Stimulated activated CD4-positive, alpha-beta T cell treated with anti-CD3 and anti-CD28 coated beads, Interleukin-1b, Interleukin-23, amount 100 ng/mL, for 24 hours (primary cell): ENCODE measurements at places on chromosomes 2 and 18.
A peak's percentile ranks its signal among the peaks of the same experiment; 100 is the strongest.

- no peak for DNase-seq
These were observed 10.0 kb downstream of the RNF144A start for GRCh38 chr2:6927186-6927585.

GRCh38 chr18:35672897-35673296 is 91.4 kb downstream of the GALNT1 start:
- DNase-seq: no peak

GRCh38 chr2:38265461-38265860 is 111.6 kb downstream of the ATL2 start:
- no peak for DNase-seq

GRCh38 chr18:68447286-68447685 is 267.6 kb downstream of the TMX3 start:
- no peak for DNase-seq

GRCh38 chr2:240902615-240903041 is 3.5 kb upstream of the CROCC2 start:
- no peak for DNase-seq

DNA sequence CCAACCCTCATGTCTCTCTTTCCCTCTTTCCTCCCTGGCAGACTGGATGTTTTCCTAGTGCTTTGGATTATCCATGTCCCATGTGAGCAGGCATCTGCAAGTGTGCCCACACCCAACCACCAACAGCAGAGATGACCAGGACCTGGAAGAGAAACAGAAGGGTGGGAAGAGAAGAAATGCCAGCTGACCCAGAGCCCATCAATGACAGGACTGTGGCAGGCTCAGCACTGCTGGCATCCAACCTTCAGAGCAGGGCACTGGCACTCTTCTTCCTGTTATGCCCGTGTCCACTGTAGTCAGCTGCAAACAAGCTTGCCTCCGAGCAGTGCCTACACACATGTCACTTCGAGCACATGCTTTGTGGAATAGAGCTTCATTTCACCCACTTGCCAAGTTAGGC is 121.1 kb downstream of the TANC1 start:
- no peak for DNase-seq

- DNase-seq: no peak
These were observed 9.1 kb downstream of the TANK start for GRCh38 chr2:161169335-161169734.

GRCh38 chr2:179096090-179096489 is 46.2 kb upstream of the CCDC141 start:
- no peak for DNase-seq

DNA sequence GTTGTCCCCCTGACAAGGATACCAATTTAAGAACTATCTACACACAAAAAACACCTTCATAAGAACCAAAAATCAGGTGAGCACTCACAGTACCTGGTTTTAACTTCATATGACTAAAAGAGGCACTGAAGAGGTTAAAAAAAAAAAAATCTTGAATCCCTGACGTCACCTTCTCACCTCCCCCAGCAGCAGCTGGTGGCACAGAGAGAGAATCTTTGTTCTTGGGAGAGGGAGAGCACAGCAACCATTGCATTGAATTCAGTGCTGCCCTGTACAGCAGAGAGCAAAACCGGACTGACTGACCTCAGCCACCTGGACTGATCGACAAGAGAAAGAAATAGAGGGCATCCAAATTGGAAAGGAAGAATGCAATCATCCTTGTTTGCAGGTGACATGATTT is 566.0 kb downstream of the TMX3 start:
- DNase-seq: no peak

- no peak for DNase-seq
These were observed 3.8 kb upstream of the ROCK2 start for GRCh38 chr2:11348209-11348749.

GRCh38 chr18:79374408-79375171 is 21.1 kb upstream of the NFATC1 start:
- no peak for DNase-seq

- no peak for DNase-seq
These were observed 43.4 kb downstream of the FEZ2 start for GRCh38 chr2:36554531-36554930.

- no peak for DNase-seq
These were observed 5.8 kb upstream of the SEMA4C start for GRCh38 chr2:96875498-96876268.

DNA sequence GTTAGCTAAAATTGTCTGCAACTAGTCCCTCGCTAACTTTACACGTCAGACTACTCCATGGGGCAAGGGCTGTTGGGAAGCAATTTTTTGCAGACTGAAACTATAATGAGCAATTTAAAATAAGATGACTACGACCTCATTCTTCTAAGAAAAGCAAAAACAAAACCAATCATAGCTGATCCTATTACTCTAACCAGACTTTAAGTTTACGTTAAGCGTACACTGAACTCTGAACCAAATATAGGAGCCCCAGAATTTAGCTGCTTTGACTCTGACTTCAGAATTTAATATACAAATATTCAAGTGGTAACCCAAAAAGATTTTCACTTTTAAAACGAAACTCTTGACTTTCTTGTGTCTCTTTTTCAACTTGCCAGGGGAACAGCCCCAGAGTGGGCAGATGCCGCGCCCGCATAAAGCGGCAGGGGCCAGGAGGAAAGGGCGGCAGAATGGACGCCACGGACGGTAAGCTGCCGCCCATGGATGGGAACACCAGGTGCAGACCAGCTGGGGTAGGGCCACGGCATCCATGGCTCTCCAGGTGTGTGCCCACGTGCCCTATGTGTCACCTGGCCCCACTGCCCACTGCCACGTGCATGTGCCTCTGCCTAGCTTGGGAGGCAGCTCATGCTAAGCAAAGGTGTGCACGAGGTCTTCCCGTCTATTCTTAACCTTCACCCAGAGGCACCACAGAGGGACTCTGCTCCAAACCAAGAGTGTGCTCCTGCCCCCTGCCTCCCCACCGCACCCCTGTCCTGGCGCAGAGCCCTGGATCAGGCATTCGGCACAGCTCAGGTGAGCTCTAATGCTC is 217.6 kb downstream of the HDAC4 start:
- no peak for DNase-seq

DNA sequence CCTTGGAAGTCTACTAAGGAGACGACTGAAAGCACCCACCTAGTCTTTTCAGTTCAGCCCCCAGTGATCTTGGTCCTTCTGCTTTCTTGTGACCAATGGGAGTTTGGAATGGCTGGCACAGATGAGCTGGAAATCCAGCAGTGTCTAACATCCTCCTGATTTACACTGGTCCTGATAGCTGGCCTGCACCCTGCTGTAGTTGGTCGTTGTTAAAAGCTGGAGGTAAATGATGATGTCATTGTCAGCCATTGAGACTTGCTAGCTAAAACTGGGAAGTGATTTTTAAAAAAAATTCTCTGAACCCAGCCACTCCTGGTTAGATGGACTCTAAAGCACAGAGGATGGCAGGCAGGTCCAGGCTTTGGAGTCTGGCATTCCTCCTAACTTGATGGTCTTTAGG is 19.3 kb downstream of the CCT7 start:
- no peak for DNase-seq

DNA sequence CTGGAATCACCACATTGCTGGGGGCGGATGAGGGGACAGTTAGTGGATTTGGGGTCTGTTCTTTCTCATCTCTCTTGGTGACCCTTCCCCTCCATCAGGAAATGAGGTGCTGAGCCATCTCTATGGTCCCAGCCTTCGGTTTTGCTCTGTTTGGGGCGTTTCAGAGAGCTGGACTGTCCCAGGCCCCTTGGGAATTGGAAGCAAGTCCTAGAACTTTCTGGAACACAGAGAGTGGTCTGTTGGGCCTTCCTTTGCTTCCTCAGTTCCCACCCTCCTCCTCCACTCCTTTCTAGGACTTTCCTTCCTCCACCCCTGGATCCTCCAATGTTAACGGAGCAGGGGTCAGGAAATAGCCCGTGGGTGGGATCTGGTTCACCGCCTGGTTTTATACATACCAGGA is 17.0 kb downstream of the RRM2 start:
- DNase-seq: no peak

DNA sequence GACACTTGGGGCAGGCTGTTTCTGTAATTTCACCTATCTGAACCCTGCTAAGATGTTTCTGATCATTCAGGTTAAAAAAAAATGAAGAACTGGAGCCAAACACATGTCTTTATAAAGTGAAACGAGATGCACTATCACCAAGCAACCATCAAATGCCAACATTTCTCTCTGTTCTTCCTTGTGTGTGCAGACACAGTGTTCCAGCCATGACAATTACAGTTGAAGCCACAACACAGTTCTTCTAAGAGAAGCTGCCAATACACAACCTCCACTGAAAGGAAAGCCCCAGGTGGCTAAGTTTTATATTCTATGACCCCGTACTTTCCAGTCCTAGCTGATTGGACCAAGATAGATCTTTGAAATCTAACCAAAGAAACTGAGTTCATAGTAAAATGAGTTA is 181.8 kb downstream of the RAD51AP2 start:
- DNase-seq: no peak

- no peak for DNase-seq
These were observed 151.3 kb downstream of the ZFP36L2 start for GRCh38 chr2:43075054-43075593.

DNA sequence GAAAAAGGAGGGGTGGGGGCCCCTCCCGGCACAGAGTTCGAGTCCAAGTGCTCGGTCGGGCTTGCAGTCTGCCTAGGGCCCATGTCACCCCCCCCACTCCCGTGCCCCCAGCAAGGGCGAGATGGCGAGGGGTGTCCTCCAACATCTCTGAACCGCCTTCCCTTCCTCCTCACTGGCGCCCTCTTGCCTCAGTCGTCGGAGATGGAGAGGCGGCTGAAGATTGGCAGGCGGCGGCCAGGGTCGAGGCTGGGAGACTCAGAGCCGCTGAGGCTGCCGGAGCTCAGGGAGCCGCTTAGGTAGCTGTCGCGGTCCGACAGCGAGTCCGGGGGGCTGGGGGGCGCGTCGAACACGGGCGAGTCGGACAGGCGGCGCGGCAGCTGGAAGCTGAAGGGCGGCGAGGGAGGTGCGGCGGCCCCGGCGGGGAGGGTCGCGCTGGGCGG is 2.3 kb downstream of the ZFP36L2 start:
- peak; percentile 54 for DNase-seq

GRCh38 chr2:223416815-223417610 is 185.1 kb downstream of the SCG2 start:
- DNase-seq: no peak

DNA sequence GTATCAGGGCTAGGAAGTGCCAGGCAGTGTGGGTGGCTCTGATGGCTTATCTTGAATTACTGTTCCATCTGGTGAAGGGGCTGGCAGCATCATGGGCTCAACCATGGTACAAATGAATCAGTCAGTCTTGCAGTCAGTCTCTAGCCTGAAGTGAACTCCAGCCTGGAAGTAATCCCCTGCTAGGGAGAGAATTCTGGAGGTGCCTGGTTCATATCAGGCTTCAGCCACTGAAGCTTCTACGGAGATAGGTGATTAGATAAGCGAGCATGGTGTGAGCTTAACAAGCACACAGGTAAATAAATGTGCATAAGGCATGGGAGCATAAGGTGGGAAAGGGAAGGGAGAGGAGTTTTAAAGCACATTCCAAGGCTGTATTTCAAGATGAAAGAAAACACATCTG is 541.7 kb downstream of the MBD2 start:
- DNase-seq: no peak

DNA sequence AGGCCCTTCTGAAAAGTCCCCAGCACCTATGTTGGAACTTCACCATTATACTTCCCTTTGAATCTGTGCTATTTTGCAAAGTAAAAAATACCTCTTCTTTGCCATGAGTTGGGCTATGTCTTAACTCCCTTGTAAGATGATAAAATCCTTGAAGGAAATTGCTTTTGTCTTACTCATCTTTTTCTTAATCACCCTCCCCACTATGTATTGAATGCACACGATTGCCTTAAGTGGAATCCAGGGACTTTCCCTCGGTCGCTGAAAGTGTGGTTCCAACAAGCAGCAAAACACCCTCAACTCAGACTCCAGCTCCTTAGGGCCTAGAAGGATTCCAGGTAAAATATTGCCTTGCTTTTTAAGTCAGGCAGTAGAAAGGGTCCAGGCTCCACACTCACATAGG is 173.2 kb upstream of the ARL4C start:
- DNase-seq: no peak

- DNase-seq: no peak
These were observed 115.7 kb downstream of the ACOXL start for GRCh38 chr2:110848071-110848470.

- DNase-seq: no peak
These were observed 255.9 kb downstream of the NEDD4L start for GRCh38 chr18:58299936-58300335.

GRCh38 chr2:65382323-65382722 is 50.1 kb downstream of the SPRED2 start:
- no peak for DNase-seq

GRCh38 chr2:10392951-10393639 is 55.0 kb downstream of the ODC1 start:
- no peak for DNase-seq

GRCh38 chr2:189146553-189146952 is 33.0 kb downstream of the COL5A2 start:
- DNase-seq: no peak

GRCh38 chr2:160336105-160336504 is 136.0 kb upstream of the ITGB6 start:
- no peak for DNase-seq

GRCh38 chr2:220034426-220035130 is 407.1 kb downstream of the SLC4A3 start:
- no peak for DNase-seq

DNA sequence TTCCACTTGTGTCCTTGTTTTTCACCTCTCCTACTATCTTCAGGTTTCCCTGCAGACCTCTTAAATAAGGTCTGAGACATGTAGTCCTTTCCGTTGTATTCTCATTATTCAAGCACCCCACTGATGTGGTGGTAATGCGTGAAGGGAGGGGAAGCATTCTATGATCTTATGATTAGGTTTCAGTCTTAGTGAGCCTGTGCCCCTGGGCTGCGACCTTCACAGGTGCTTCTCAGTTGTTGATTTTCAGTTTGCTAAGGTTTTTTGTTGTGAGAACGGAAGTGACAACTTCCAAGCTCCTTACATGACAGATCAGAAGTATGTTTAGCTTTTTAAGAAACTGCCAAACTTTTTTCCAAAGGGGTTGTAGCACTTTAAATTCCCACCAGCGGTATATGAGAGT is 41.3 kb downstream of the VPS54 start:
- DNase-seq: no peak
